Inflammatory macrophage treated with lipopolysaccharide for 4 hours (primary cell): ENCODE measurements at places on chromosomes 5 and 9.

DNA sequence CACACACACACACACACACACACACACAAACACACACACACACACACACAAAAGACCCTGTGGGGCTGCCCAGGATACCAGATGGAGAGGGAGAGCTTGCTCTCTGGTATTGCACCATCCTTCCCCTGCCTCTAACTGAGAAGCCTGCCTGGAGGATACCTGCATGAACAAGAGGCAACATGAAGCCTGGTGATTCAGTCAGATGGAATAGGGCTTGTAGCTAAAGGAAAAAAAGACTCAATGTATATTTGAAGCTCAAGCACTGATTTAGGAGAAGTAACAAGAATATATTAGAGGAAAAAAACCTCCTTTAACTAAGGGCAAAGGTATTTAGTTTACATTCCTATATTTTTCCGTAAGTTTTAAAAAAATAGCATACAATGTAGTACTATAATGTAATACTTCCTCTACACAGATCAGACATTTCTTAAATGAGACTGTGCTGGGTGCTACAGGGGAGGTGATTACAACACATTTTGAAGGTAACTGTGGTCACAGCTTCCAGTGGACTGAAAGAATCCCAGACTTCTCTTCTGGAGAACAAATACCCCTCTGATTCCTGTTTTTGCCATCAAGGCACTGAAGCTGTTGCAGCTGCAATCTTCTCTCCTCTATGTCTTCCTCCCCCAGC, 169.3 kb downstream of the DCP2 start:
- no peak for DNase-seq

GRCh38 chr5:74194196-74194595, 446.3 kb downstream of the ENC1 start:
- DNase-seq: no peak

DNA sequence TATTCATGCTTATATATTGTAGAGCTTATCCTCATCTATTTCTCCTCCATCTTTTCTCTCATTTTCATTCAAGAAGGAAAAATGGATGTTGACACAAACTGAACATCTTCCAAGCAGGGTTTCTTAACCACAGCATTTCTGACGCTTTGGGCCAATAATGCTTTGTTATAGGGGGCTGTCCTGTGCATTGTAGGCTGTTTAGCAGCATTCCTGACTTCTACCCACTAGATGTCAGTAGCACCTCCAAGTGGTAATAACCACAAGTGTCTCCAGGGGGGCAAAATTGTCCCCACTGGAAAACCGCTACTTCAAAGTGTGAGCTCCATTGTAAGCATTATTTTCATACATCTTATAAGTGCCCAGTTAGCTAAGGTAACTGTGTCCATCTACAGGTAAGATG, 2.6 kb upstream of the TXNDC8 start:
- DNase-seq: peak; percentile 47

GRCh38 chr5:171599957-171600612, 180.6 kb downstream of the FGF18 start:
- DNase-seq: no peak

DNA sequence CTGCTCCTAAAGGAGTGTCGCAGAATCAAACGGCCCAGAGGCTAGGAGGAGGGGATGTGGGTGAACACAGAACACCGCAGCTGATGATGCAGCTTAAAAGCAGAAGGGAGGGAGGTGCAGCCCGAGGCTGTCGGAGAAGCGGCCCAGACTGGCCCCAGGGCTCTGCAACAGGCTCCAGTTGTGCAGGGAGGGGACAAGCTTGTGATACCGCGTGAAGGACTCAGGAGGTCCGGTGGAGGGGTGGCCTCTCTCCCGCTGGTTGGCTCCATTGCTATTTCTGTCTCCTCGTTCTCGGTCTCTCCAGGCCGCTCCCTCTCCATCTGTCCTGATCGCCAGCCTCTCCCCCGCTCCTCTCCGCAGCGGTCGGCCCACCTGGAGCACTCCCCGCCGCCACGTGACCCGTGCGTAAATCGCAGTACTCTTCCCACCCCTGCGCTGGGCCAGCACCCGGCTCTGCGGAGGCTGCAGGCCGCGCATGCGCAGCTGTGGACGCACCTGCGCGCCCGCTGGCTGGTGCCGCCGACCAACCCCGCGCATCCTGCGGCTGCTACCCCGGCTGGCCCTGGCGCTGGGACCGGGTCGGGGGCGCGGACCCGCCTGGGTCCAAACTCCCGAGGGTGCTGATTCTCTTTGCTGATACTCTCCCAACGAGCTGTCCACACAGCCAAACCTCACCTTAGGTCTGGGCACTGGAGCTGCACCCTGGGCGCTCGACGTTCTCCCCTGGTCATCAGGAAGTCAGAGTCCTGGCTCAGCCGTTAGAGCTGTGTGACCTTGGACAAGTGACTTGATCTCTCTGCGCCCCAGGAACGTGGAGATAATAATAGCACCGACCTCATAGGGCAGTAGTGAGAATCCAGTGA, 3.7 kb upstream of the STXBP1 start:
- DNase-seq: peak; percentile 44

GRCh38 chr9:125815568-125815967, 68.4 kb downstream of the PBX3 start:
- no peak for DNase-seq

DNA sequence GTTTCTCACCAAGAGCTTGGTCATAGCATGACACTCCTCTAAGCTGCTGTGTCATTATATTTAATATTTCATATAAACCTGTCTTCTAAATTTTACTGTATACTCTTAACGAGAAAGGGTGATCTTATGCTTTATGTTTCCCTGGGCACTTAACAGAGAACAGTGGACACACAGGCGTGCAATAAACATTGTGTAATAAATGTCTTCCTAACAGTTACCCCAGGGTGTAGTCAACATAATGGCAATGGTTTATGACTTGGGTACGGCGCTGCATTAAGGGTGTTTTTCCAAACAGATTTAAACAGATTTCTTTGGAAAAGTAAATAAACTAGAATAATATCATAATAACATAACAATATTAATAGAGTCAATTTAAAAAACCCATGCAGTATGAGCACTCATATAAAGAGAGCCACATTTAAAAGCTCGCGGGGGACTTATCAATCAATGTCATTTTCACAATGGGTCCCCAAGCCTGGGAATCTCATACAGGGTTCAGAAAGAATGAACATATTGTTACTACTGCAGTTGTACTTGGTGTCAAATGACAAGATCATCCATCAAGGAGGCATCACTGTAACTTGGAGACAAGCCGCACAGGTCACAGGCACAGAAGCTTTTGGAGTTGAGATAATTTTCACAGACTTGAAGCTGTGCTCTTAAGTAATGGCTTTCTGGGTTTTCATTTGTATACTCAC, 376.4 kb downstream of the CTNND2 start:
- DNase-seq: no peak

DNA sequence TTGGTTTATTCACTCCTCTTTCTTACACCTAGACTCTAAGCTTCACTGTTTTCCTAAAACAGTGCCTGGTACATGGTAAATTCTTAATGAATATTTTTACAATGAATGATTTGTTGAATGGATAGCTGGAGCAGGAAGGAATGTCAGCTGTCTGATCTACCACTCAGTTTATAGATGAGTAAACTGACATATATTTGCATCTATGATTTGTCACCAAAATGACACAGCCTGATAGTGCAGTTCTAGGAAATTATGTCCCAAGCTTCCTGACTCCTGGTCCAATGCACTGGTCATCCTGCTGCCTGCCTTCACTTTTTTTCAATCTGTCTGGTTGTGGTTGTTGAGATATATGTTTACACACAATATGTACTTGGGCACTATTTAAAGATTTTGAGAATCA, 651.7 kb upstream of the WWC1 start:
- DNase-seq: no peak

DNA sequence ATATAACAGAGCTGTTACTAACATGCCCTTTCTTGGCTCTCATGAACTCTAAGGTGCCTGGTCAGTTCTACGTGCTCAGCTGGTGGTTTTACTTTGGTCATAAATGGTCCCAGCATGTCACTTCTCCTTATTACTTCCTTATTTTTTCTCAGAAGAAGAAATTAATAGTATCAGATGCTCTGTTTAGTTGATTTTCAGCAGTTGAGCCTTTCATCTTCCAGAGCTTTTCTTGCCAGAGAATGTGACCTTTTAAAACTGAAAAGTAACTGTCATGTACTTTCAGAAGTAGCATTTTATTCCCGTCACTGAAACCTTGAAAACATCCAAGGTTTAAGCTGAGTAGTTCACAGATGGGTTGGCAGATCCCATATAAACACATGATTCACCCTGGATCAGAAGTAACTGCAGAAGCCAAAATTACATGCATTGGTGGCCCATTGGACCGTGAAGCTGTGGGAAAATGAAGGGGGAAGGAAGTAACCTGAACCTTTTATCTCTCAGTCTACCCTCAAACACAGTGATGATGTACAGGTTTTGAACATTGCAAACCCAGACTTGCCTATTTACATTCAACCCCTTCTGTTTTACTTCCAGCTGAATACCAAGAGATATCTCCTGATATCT, 50.5 kb downstream of the HACD4 start:
- DNase-seq: peak; percentile 74

DNA sequence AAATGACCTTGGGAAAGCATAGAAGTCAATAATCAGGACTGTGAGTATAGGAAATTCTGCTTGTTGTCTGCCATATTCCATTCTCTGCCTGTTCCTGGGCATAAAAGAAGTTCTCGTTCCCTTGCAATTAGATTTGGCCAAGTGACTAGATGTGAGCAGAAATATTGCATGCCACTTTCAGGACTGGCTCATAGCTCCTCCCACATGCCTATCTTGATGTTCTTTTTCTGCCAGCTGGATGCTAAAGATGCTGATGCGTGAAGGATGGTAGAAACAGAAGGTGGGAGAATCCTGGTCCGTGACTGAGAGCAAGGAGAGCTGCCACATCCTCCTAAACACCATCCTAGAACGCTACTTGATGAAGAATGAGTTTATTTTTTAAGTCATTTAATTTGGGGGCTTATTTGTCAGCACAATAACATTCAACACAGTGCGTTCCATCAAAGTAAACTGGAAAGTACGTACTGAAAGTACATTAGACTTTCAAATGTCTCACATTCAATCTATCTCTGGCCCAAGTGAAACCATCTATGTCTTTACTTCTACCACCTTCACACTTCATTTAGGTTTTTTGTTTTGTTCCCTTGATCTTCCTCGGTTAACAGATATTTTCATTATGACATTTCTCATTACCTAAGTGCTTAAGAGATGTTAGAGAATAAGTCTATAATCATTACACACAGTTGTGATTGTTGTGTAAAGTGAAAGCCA, 648.5 kb downstream of the RAB3C start:
- no peak for DNase-seq

GRCh38 chr5:179564526-179564925, 14.2 kb downstream of the RUFY1 start:
- DNase-seq: no peak
